MM.1S (cell line): ENCODE measurements at places on chromosomes 12 and 14.

GRCh38 chr12:84421103-84421502 is 491.5 kb downstream of the SLC6A15 start:
- no peak overlapping the region for H3K4me3 ChIP-seq
- H3K4me1 ChIP-seq, result no peaks in the 10 kb centered on the region
- H3K27me3 ChIP-seq, result no peaks in the 10 kb centered on the region
- no peak overlapping the region for H3K27ac ChIP-seq
- H3K36me3 ChIP-seq, result no peaks in the 10 kb centered on the region
- no peak for DNase-seq

GRCh38 chr14:21978184-21978998 is 304.8 kb upstream of the OR4E1 start:
- no peak overlapping the region for H3K27ac ChIP-seq
- peak; percentile 59 for DNase-seq
- H3K27me3 ChIP-seq, result no peaks in the 10 kb centered on the region
- no peaks in the 10 kb centered on the region for H3K4me1 ChIP-seq

- no peaks in the 10 kb centered on the region for H3K27me3 ChIP-seq
- DNase-seq, result peak; percentile 33
- no peak overlapping the region for H3K27ac ChIP-seq
- H3K4me1 ChIP-seq, result no peaks in the 10 kb centered on the region
These were observed 53.4 kb upstream of the ANO4 start for GRCh38 chr12:100741084-100741711.

DNA sequence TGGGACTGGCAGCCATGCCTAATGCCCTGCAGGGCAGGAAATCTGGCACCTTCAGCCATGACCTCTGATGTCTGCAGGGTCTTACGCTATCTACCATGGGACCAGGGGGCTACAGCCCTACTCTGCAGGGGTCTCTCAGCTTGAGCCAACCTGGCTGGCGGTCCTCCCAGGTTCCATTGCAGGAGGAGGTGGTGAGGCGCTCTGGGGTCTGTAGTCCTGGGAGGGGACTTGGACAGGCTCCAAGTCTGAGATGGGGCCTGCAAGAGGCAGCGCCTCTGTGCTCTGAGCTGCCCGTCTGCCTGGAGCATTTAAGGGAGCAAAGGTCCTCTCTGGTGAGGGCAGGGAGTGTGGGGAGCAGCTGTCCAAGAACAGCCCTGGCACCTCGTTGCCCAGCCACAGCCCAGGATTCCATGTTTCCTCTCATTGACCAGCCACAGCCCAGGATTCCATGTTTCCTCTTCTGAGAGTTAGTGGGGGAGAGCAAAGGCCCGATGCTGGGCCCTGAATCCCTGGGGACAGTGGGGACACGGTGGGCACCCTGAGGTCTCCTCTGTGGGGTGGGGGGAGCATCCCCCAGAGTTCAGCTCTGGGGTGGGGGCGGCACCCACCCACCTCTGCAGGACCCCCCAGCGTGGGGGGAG is 655 bp downstream of the PLD4 start:
- H3K4me3 ChIP-seq, result no peak overlapping the region
- no peaks in the 10 kb centered on the region for H3K36me3 ChIP-seq
- H3K4me1 ChIP-seq, result peaks cover 19% of the 10 kb centered on the region
- DNase-seq, result no peak
- no peaks in the 10 kb centered on the region for H3K27me3 ChIP-seq

DNA sequence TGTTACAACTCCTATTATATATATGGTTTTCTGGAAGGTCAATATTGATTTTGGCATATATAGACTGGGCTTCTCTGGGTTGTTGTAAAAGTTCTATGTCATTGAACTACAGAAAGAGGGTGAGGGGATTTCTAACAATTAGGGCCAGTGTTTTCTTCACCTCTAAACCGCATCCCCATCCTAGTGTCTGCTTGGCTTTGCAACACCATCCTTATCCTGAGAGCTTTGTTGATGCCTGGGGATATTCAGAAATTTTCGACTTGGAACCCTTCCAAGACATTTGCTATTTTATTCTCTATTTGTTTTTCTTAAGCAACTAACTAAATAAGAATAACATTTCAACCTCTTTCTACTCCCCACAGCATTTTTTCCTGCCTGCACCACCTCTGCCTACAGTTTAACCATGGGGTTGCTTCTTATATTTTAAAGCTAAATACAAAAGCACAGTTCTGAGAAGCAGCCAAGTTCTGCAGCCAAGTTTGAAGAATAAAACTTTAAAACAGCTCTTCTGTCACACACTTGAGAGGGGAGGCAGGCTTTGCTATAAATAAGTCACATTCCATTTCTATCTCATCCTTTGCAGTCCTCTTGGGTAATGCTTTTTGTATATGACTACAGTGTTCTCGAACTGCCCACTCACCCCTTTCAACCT is 53.4 kb downstream of the RGS6 start:
- no peaks in the 10 kb centered on the region for H3K27me3 ChIP-seq
- H3K4me3 ChIP-seq, result no peak overlapping the region

GRCh38 chr12:90924406-90924805 is 30.6 kb downstream of the CCER1 start:
- no peaks in the 10 kb centered on the region for H3K27me3 ChIP-seq
- no peak overlapping the region for H3K27ac ChIP-seq
- no peak overlapping the region for H3K4me3 ChIP-seq
- H3K4me1 ChIP-seq, result no peaks in the 10 kb centered on the region

DNA sequence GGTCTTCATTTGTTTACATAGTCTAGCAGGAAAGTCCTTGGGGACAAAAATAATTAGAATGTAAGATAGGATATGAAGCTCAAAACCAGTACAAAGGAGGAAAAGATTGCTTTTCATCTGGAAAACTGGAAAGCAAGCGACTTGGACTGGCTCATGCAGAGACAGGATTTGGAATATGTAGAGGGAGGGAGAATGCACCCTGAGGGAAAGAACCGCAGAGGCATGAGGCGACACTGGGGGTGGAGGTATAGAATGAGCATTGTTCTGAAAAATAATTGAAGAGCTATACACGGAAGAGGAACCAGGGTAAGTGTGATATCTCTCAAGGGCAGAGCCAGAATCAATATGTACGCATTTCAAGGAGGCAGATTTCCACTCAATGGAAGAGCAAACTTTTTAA is 85.5 kb downstream of the PLEKHG3 start:
- DNase-seq, result no peak
- no peaks in the 10 kb centered on the region for H3K27me3 ChIP-seq
- H3K4me3 ChIP-seq, result no peak overlapping the region
- H3K36me3 ChIP-seq, result no peaks in the 10 kb centered on the region
- H3K4me1 ChIP-seq, result no peaks in the 10 kb centered on the region
- H3K27ac ChIP-seq, result no peak overlapping the region

DNA sequence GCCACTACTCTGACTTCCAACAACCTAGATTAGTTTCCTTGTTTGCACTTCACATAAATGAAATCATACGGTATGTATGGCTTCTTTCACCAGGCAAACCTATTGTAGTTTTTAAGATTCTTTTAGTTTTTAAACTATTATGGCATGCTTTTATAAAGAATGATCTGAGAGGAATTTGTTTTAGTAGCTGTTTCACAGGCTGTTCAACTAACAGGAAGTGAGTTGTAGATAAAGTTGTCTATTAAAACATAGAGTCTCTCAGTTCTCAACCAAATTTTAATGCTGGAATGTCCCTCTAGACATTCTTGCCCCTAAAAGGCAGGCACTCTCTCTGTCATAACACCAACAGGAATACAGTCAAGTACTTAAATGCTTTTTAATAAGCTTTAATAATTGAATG is 102.7 kb upstream of the DACT1 start:
- H3K27ac ChIP-seq, result no peak overlapping the region
- no peaks in the 10 kb centered on the region for H3K4me1 ChIP-seq
- no peaks in the 10 kb centered on the region for H3K27me3 ChIP-seq
- DNase-seq, result no peak
- H3K4me3 ChIP-seq, result no peak overlapping the region

DNA sequence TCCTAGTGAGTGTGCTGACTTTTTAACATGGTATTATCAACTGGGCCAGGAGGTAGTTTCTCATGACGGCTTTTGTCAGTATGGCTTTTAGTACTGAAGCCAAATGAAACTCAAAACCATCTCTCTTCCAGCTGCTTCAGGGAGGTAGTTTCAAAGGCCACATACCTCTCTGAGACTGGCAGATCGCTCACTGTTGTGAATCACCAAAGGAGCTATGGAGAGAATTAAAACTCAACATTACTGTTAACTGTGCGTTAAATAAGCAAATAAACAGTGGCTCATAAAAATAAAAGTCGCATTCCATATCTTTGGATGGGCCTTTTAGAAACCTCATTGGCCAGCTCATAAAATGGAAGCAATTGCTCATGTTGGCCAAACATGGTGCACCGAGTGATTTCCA is 141.1 kb downstream of the HMGA2 start:
- no peak for DNase-seq
- H3K4me3 ChIP-seq, result no peak overlapping the region
- H3K36me3 ChIP-seq, result no peaks in the 10 kb centered on the region
- no peaks in the 10 kb centered on the region for H3K27me3 ChIP-seq
- no peaks in the 10 kb centered on the region for H3K4me1 ChIP-seq

GRCh38 chr12:66119870-66120241 is 10.7 kb downstream of the LLPH start:
- no peak for DNase-seq
- no peak overlapping the region for H3K4me3 ChIP-seq
- peaks cover 10% of the 10 kb centered on the region for H3K36me3 ChIP-seq
- H3K4me1 ChIP-seq, result no peaks in the 10 kb centered on the region

DNA sequence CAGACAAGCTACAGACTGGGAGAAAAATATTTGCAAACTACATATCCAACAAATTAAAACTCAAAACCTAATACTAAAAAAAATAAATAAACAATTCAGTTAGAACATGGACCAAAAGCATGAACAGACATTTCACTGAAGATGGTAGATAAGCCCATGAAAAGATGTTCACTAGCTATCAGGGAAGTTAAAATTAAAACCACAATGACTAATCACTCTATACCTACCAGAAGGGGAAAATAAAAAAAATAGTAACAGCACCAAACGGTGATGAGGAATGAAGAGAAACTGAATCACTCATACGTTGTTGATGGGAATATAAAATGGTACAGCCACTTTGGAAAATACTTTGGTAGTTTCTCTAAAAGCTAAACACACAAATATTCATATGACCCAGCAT is 31.1 kb upstream of the DHRS7 start:
- no peaks in the 10 kb centered on the region for H3K36me3 ChIP-seq
- no peaks in the 10 kb centered on the region for H3K27me3 ChIP-seq
- H3K4me1 ChIP-seq, result no peaks in the 10 kb centered on the region
- no peak for DNase-seq
- H3K4me3 ChIP-seq, result no peak overlapping the region

- no peaks in the 10 kb centered on the region for H3K27me3 ChIP-seq
- no peak for DNase-seq
- H3K4me3 ChIP-seq, result no peak overlapping the region
- H3K4me1 ChIP-seq, result no peaks in the 10 kb centered on the region
These were observed 4.0 kb downstream of the RBM19 start for GRCh38 chr12:113961921-113962710.

GRCh38 chr14:75941030-75941429 is 40.8 kb downstream of the TGFB3 start:
- H3K4me1 ChIP-seq, result no peaks in the 10 kb centered on the region
- no peaks in the 10 kb centered on the region for H3K36me3 ChIP-seq
- DNase-seq, result no peak

DNA sequence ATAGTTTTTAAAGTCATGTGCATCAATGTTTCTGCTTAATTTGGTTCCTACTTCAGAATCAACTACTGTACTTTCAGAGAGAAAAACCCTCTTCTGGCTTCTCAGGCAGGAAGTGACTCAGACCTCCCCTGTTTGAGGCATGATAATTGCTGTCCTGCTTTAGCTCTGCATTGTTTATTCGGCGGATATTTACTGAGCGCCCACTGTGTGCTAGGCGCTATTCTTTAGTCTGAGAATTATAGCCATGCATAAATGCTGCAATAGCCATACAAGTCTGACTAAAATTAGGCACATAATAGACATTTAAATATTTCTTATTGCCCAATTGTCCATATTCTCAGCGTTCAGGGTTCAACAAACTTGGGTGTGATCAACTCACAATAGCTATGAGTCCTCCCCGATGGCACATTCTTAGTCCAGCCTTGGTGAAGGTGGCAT is 6.1 kb upstream of the AMIGO2 start:
- DNase-seq, result peak; percentile 35
- H3K4me1 ChIP-seq, result peaks cover 8% of the 10 kb centered on the region; the same call in 1 of the 2 replicates
- no peaks in the 10 kb centered on the region for H3K36me3 ChIP-seq
- no peak overlapping the region for H3K4me3 ChIP-seq
- H3K27me3 ChIP-seq, result no peaks in the 10 kb centered on the region

GRCh38 chr12:123055281-123055766 is 74.8 kb downstream of the ARL6IP4 start:
- no peak for DNase-seq
- H3K4me1 ChIP-seq, result no peaks in the 10 kb centered on the region
- H3K27ac ChIP-seq, result no peak overlapping the region
- no peaks in the 10 kb centered on the region for H3K27me3 ChIP-seq
- no peak overlapping the region for H3K4me3 ChIP-seq

DNA sequence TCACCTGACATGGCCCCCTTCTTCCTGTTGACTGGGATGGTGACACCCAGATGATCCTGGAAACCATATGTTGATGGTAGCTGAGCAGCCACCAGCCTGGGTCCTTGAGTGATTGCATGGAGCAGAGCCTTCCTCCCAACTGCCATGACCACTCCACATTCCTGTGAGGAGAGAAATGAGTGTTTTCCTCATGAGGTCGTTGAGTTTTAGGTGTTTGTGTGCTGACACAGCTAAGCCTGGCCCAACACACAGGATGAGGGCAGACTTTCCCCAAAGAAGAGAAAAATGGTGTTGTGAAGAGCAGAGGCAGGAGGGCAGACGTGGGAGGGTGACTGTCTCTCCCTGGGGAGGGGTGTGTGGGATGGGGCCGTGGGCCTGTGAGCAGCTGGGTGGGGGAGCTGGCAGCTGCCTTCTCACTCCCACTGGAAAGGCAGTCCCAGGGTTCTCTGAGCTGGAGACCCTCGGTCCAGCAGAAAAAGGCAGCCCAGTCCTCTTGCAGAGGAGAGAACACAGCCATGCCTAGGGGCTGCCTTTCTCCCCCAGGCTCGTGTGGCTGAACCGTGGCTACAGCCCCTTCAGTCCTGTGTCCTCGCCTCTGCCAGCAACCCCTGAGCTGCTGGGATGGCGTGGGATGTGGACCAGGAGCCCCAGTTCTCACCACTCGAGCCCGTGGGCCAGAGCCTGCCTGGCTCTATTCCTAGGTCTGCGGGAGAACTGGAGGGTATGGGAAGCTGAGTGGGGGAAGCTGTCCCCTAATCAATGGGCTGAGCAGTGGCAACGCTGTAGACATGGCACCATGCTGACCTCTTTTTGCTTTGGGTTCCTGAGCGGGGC is 257.0 kb downstream of the ADGRD1 start:
- no peaks in the 10 kb centered on the region for H3K27me3 ChIP-seq
- H3K4me1 ChIP-seq, result no peaks in the 10 kb centered on the region
- no peak for DNase-seq

DNA sequence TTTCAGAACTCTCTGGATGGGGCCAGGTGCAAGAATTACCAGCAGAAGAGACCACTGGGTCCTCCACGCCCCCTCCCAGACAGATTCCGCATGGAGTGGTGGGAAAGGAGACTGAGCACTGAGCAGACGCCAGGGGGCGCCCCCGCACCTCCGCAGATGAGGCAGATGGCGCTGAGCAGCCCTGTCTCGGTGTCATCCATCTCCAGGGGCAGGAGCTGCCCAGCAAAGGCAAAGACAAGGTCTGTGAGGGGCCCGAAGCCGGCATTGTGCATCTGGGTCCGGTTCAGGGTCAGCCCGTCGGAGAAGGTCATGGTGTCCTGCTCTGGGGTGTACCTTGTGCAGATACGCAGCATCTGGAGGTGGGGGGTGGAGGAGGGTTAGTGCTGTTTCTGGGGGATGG is 6.3 kb upstream of the ITGB7 start:
- H3K4me1 ChIP-seq, result peaks cover 27% of the 10 kb centered on the region
- H3K27me3 ChIP-seq, result no peaks in the 10 kb centered on the region
- DNase-seq, result peak; percentile 81
- no peak overlapping the region for H3K4me3 ChIP-seq
- no peak overlapping the region for H3K27ac ChIP-seq
- H3K36me3 ChIP-seq, result no peaks in the 10 kb centered on the region
